ENCODE measurements at places on chromosomes 4 and X.

- DNase-seq, result no peak
Observed at GRCh38 chrX:25733148-25733547, 405.0 kb upstream of the MAGEB18 start.

DNA sequence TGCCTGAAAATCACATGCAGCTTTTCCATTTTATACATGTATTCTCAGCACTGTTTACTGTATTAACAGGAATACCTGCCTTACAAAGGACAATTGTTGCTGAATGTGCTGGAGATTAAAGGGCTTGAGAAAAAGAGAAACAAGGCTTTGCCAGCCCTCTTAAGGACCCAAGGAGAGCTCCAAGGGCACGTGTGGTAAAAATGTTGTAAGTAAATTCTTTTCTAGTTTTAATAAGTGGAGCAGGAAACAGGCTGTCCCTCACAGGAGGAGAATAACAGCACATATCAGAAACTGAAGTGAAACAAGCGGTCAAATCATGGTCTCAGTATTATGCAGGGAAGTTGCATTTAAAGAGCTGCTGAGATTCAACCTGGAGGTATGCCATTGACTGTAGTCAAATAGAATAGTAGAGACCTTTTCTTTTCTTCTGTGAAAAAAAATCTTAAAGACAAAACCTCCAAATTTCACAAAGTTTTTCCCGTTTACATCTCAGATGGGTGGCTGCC lies 18.5 kb downstream of the IGFBP7 start:
- no peak for DNase-seq

DNA sequence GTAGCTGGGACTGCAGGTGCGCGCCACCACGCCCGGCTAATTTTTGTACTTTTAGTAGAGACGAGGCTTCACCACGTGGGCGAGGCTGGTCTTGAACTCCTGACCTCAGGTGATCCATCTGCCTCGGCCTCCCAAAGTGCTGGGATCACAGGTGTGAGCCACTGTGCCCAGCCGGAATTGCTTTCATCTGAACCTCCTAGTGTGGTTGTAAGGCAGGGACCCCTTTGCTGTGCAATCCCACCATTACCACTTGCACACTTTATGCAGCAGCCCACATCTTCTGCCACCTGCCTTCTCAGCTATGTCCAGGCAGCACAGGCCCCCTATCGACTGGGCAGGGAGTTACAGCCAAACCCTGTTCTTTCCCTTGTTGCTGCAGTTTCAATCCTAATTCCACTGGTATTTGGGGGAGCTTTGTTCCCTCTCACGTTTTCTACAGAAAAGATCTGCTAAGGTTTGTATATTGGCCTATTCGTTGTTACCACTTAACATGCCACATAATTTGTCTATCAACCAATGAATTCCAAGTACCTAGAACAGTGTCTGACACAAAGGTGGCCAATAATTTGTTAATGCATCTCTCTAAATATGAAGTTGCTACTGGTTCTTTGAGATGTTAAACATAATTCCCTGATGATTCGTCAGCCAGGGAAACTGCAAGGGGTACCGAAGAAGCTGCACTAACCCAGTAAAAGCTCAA lies 6.5 kb downstream of the RPL39 start:
- no peak for DNase-seq

DNA sequence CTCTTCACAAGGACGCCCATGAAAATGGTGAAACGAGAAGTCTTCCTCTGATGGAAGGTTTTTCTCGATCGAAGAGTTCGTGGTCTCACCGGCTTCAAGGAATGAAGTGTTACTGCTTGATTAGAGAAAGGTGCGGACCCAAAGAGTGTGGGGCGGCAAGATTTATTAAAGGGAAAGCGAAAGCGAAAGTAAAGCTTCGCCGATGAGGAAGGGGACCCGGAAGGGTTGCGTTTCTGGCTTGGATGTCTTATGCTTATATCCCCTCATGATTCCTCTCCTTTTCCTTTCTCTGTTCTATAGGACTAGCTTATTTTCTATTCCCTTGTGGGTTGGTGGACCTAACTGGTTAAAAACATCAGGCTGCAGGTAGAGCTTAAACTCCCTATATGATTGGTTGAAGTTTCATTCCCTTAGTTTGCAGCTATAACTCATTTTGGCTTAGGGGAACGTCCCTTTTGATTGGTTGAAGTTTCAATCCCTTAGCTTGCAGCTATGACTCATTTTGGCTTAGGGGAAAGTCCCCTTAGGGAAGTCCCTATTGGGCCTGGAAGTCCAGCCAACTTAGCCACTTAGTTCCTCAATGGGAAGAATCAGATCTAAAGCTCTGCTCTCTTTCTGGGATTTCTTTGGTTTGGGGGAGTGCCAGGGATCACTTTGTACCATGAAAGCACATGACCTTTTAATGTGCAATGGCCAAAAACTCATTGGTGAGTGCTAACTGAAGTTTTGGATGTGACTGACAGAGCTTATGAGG lies 1025.0 kb upstream of the PCDH10 start:
- DNase-seq, result no peak

GRCh38 chrX:137234651-137235402 lies 201.0 kb upstream of the GPR101 start:
- DNase-seq, result no peak

- no peak for DNase-seq
Observed at GRCh38 chr4:4504783-4505182, 37.1 kb downstream of the STX18 start.

DNA sequence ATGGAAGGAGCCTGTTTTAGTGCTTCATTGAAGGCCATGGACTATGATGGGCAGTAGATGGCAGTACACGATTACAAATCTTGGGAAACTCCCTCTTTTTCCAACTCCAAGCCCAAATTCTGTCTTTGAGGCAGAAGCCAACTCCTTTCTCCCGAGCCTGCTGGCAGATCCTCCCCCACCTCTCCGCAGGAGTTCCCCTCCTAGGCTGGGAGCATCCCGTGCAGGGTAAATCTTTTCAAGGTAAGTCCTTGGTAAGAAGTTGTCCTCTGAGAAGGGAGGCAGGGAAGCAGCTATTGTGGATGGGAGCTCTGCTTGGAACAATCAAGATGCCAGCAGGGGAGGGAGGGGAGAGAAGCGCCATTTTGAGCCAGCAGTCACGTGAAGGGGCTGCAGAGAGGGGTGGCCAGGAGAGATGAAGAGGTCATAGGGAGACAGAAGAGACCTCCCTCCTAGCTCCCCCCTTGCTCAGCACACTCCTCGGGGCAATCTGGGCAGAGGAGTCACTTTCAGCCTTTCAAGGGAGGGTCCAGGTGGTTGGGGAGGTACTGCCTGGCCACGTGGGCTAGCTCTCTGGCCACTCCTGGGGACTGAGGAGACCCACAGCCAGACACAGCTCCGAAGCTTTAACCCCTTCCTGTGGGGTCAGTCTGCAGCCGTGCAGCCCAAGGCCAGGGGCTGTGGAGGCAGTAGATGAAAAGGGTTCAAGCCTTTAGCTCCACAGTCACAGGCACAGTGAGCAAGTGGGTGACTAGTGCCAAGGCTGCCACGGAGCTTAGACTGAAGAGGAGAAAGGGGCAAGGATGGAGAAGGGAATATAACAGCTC lies 9.6 kb downstream of the CC2D2A start:
- no peak for DNase-seq

GRCh38 chrX:53476371-53476770 lies 42.2 kb upstream of the HSD17B10 start:
- no peak for DNase-seq

DNA sequence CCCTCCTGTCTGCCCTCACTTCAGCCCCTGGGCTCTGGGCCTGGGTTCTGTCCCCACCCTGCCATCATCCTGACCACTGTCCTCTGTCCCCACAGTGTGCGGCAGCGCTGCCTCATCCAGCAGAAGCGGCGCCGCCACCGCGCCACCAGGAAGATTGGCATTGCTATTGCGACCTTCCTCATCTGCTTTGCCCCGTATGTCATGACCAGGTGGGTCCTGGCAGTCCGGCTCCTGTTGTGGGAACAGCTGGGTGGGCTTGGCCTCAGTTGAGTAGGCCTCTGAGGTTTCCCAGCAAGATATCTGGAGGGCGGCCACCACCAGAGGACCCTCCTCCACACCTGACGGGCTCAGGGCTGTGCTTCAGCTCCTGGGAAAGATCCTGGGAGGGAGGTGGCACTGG lies 2.2 kb downstream of the GPR78 start:
- DNase-seq, result no peak

DNA sequence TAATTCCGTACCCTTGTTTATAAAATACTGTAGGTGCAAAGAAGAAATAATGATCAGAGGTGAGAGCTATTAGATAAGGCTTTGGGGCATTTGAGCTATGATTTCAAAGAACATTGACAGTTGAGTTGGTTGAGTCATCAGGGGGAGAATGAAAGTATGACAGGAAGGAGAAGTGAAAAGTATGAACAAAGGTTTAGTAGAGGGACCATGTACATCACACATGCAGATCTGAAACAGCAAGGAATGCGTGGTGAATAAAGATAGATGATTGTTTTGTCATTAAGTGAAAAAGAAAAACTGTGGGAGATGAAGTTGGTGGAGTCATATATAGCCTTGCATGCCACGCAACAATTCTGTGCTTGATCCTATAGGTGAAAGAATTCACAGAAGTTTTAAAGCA lies 163.1 kb downstream of the ARAP2 start:
- no peak for DNase-seq

- DNase-seq, result no peak
Observed at GRCh38 chr4:61619528-61619927, 419.4 kb downstream of the ADGRL3 start.

GRCh38 chrX:130171446-130172126 lies at the start of gene RAB33A:
TSS of gene RAB33A (plus strand) at chrX:130171962. CDS start at chrX:130172063, 101 bp downstream.
- DNase-seq, result no peak

- no peak for DNase-seq
Observed at GRCh38 chr4:114041117-114041475, 61.6 kb upstream of the ARSJ start.

- DNase-seq, result no peak
Observed at GRCh38 chrX:86322913-86323312, 174.7 kb downstream of the DACH2 start.

DNA sequence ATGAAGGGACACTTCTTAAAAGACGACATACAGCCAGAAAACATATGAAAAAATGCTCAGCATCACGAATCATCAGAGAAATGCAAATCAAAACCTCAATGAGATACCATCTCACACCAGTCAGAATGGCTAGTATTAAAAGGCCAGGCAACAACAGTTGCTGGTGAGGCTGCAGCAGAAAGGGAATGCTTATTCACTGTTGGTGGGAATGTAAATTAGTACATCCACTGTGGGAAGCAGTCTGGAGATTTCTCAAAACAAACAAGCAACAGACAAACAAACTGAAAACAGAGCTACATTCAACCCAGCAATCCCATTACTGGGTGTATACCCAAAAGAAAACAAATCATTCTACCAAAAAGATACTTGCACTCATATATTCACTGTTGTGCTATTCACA lies 197.9 kb downstream of the EVC2 start:
- DNase-seq, result no peak

GRCh38 chr4:6555519-6555918 lies 19.5 kb upstream of the MAN2B2 start:
- DNase-seq, result no peak

DNA sequence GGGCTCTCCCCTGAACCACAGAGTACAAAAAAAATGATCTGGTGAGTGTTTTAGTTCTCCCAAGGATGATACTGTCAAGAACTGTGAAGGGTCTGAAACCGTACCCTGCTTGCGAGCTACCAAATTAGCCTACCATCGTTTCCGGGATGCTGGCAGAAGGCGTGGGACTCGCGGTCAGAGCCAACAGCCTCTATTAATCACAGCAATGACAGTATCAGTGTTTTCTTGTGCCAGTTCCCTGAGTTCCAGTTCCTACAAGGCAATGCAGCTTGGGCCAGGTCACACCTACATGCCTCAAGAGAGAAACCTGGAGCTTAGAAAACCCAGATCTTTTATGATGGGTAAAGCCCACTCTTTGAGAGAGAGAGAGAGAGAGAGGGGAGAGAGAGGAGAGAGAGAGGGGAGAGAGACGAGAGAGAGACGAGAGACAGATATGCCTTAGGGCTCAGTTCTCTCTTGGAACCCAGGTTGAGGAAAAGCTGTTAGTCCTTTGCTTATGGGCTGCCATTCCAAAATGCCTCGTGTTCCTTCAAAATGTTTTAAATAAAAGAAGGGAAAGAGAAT lies 327.8 kb downstream of the ARHGAP10 start:
- DNase-seq, result no peak

GRCh38 chr4:138049355-138049754 lies 192.8 kb downstream of the SLC7A11 start:
- DNase-seq, result no peak

DNA sequence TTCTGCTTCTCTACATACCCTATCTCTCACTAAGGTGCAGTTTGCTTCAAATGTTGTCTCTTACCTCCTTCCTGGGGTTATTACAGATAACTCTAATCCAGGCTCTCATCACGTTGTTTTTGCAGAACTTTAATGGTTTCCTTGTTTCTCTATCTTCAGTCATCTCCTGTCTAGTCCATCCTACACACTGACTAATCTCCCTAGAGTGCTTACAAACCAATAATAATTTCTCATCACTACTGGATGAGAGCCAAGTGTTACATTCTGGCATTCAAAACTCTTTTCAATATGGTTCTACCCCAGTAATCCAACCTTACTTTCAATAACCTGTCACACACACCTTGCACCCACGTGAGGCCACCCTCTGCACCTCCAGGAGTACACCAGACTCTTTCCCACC lies 86.1 kb downstream of the SYNPO2 start:
- DNase-seq, result no peak

GRCh38 chr4:4914059-4914820 lies 54.8 kb downstream of the MSX1 start:
- no peak for DNase-seq

DNA sequence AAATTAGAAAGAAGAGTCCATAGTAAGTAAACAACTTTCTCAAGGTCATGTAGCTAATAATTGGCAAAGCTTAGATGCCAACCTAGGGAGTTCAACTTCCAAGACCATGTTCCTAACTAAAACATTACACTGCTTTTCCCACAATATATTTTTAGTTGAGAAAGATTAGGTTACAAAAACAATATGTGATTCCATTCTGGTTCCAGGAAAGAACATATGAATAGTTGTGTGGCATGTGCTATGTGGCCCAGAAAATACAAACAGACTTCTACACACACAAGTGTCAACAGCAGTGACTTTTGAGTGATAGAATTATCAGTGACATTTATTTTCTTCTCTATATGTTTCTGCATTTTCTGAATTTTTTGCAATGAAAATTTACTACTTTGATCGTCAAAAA lies 62.7 kb upstream of the EDNRA start:
- no peak for DNase-seq

Data from stimulated activated CD4-positive, alpha-beta T cell treated with anti-CD3 and anti-CD28 coated beads, TNF-alpha, amount 100 ng/mL, for 4 hours (primary cell).